Uterine smooth muscle cell (primary cell): ENCODE measurements at places on chromosomes 16 and 17. TPM values are rescaled to one million over a fixed set of nuclear protein-coding genes. Genes with fewer than 3 reads are reported as not detected.

PRR15L gene
- not detected in 2 replicates for total RNA-seq

GUCY2D gene
- total RNA-seq = under 0.01 TPM in 2 replicates

ZACN gene
- 0.12 TPM in 1 of 2 replicates, not detected in the other for total RNA-seq

FOXC2 gene
- total RNA-seq = 1.2 and 1.8 TPM in 2 replicates

VMO1 gene
- total RNA-seq = 0.11 and 0.12 TPM in 2 replicates

HOXB8 gene
- 0.22 TPM in 1 of 2 replicates, not detected in the other for total RNA-seq

CSH1 gene
- not detected in 2 replicates for total RNA-seq

ZC3H18 gene
- 12.9 and 16.8 TPM in 2 replicates for total RNA-seq

GPR179 gene
- under 0.01 TPM in 1 of 2 replicates, not detected in the other for total RNA-seq

GRB7 gene
- 0.37 and 1.00 TPM in 2 replicates for total RNA-seq
